ENCODE measurements at places on chromosomes 16 and 17.

GRCh38 chr16:11801481-11802021, 4.5 kb upstream of the ZC3H7A start:
- DNase-seq, result no peak

DNA sequence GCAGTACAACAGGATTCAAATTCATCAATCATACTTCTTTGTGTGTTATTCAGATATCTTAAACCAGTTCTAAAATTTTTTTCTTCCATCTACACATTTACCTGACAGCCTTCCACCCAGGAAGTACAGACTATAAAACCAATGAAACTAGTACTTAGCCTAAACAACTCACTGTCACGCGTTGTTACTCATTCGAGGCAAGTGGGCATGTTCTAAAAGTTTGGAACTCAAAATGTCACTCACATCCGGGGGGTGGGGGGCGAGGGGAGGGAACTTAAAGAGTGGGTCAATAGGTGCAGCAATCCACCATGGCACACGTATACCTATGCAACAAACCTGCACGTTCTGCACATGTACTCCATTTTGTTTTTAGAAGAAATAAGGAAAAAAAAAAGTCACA, 90.4 kb upstream of the PLEKHM1 start:
- DNase-seq, result no peak

- DNase-seq, result no peak
These were observed 42.6 kb upstream of the SKAP1 start for GRCh38 chr17:48472411-48473281.

DNA sequence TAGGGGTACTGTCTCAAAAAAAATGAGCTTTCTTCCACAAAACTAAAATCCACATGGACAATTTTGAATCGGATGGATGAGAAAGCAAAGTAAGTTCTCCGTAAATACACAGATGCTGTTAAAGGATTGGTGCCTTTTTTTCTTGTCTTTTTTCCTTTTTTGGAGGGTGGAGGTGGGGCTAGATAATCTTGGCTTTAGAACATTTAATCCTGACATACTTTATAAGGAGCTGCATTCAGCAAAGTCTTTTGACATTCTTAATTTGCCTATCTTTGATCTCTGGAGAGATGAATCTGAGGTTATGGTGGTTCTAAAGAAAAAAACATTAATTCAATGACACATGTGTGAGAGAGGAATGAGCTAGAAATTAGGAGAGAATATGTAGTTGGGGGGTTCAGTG, 312.3 kb upstream of the KCNJ16 start:
- no peak for DNase-seq

GRCh38 chr16:17469741-17470181, 999 bp downstream of the XYLT1 start:
- DNase-seq, result peak; percentile 43

DNA sequence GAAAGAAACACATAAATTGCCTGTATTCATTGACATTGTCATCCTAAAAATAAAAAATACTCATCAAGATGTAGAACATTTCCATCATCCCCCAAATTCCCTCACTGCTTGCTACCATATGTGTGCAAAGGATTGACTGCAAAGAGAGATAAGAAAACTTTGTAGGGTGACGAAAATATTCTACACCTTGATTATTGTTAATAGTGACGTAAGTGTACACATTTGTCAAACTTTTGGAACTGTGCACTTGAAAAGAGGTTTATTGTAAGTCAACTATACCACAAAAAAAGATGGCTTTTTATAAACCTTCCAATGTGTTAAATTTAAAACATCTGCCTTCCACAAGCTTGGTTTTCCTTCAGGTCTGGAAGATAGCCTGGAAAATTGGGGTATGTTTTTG, 359.5 kb downstream of the CDH8 start:
- no peak for DNase-seq

DNA sequence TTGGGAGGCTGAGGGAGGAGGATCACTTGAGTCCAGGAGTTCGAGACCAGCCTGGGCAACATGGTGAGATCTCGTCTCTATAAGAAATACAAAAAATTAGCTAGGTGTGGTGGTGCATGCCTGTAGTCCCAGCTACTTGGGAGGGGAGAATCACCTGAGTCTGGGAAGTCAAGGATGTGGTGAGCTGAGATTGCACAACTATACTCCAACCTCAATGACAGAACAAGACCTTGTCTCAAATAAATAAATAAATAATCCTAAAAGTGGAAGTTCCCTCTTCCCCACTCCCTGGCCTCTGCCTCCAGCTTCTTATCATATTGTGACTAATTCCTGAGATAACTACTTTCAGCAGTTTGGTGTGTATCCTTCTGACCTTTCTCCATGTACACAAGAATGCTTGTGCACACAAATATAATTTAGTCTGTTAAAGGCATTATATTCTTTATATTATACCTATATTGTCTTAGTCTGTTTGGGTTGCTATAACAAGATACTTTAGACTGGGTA, 23.5 kb upstream of the DNAJA2 start:
- DNase-seq, result no peak

GRCh38 chr17:64356304-64356686, 34.4 kb downstream of the PECAM1 start:
- no peak for DNase-seq

DNA sequence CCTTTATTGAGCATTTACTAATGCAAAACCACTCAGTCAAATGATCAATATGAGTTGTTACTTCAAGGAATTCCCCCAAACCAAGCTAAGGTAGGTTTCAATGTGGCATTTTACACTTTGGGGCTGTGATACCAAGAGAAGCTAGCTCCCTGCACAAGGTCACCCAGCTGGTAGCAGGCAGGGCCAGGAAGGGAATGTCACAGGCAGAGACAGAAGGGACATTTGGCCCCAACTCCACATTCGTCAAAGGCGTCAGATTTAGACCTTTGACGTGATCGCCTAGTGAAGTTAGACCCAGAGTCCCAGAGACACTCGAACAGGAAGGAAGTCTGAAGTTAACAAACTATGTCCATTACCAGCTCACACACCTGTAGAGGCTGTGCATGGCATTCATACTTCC, 5.5 kb upstream of the SMG1 start:
- no peak for DNase-seq

DNA sequence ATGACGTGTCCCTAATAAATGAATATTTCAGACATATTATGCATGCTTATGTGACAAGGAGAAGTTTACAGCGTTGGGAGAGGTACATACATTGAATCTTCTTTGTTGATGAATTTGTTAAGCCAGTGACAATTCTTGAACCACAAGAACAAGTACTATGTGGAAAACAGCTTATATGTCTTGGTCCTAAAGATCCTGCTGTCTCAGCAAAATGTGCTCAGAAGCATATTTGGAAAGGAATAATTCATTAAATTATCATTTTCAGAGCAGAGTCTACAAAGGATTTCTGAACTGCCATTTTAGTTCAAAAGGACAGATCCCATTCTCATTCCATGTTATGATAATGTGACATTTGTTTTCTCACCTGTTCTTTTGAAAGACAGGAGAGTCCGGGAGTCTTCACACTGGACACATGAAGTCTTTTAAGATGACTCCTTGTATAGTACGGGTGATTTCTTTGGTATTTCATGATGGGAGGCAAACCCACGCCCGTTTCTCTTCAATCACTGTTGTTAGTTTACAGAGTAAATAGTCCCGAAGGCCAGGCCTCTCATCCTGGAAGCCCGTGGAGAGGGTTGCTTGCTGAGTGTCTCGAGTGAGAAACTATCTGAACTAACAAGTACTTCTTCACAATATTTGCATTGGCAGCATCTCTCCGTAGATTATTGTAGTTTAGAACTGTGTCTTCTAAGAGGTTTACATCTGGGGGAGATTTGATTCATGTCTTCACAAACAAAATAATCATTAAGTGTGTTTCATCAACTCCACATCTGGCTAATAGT, 26.7 kb downstream of the VPS35L start:
- DNase-seq, result no peak

- no peak for DNase-seq
These were observed 10.9 kb upstream of the FOXJ1 start for GRCh38 chr17:76151896-76152454.

GRCh38 chr17:19017401-19017800, 12.8 kb upstream of the FAM83G start:
- peak; percentile 16 for DNase-seq

DNA sequence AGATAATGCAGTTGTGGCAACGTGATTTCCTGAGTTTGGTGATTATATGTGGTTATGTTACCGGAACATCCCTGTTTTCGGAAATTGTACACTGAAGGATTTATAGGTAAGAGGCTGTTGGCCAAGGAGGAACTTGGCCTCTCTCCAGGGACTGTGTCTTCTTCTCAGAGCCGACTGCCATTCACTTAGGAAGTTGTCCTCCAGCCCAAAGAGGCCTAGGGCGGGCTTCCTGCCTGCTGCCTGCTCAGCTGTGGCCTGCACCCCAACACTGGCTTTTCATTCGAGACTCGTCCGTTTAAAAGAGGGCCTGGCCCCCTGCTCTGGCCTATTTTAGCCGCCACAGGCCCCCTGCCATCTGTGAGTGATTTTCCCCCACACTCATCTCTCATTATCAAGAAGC, 64.3 kb downstream of the ZDHHC7 start:
- no peak for DNase-seq

DNA sequence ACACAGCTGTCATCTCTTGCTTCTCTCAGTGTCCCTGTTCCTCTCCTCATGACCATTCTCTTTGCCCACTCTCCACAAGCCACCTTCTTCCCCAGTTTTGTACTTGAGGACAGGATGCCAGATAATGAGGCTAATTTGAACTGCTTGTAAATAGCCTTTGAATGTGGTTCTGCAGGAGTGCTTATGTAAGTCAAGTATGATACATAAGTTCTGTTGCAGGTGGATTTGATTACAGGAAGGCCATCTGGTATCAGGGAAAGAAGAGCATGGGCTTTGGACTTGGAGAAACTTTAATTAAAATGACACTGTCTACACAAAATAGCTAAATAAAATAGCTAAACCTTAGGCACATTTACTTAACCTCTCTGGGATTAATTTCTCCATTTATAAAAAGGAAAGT, 120.2 kb upstream of the HLF start:
- DNase-seq, result no peak

GRCh38 chr17:80328634-80329380, 68.2 kb downstream of the RNF213 start:
- DNase-seq, result no peak
